Large intestine (tissue), 12 donors: ENCODE measurements at places on chromosomes 1 and 21. TPM values are rescaled to one million over a fixed set of nuclear protein-coding genes. Genes with fewer than 3 reads are reported as not detected.

DNA sequence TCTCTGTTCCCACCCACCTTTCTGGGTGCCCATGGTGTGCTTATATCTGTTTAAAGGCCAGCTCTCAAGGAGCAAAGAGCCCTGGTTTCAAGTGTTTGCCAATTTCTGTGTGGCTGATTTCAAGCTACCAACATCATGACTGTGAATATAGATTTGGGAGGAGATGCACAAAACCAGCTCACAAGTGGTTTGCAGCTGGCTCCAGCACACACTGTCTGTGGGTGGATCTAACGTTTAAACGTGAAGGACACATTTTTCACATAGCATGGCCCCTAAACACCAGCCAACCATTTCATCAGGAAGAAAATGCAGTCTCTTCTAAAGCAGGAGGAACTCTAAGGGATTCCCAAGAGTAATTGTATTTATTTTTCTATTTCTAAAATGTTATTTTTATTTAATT lies 65.2 kb downstream of the FCRL5 start:
- DNase-seq, result no peak

GRCh38 chr1:58331156-58331555 lies 215.4 kb downstream of the OMA1 start:
- DNase-seq, result no peak

- DNase-seq, result no peak
Measured at GRCh38 chr1:37038227-37039093, 4.1 kb upstream of the GRIK3 start.

Gene LRRC38
- 0.22 TPM for polyA plus RNA-seq

Gene IGFN1
- polyA plus RNA-seq, result 0.42 TPM

Gene CADM3
- 14.5 TPM for polyA plus RNA-seq
